ENCODE measurements at places on chromosomes 11 and 22. TPM values are rescaled to one million over a fixed set of nuclear protein-coding genes. Genes with fewer than 3 reads are reported as not detected.

NCAM1 gene
- polyA plus RNA-seq: 15.0 TPM

TSPAN4 gene
- polyA plus RNA-seq: 148 TPM

ENTHD1 gene
- not detected for polyA plus RNA-seq

OR5A1 gene
- not detected for polyA plus RNA-seq

Measured in hepatocyte (in vitro differentiated cells).